ENCODE measurements at places on chromosomes 2 and 18.

DNA sequence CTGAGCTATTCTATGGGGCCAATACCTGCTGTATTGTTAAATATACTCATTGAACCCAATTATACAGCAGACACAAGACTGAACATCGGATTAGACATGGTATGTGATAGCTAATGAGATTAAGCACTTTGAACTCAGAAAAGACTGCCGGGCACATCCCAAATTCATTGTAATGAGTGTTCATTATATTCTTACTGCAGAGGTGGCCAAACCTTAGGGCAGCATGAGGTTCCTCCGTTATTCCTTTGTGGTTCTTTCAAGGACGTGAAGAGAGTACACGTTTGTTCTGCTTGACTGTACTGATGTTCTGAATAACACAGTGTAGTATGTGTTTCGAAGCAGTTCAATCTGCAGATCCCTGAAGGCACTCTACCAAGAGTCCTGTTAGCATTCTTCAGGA is 78.4 kb downstream of the KIF5C start:
- DNase-seq = no peak

GRCh38 chr18:23032030-23032582 is 99.0 kb downstream of the RBBP8 start:
- DNase-seq = peak; percentile 85

GRCh38 chr2:186031229-186031628 is 292.6 kb downstream of the FSIP2 start:
- no peak for DNase-seq

DNA sequence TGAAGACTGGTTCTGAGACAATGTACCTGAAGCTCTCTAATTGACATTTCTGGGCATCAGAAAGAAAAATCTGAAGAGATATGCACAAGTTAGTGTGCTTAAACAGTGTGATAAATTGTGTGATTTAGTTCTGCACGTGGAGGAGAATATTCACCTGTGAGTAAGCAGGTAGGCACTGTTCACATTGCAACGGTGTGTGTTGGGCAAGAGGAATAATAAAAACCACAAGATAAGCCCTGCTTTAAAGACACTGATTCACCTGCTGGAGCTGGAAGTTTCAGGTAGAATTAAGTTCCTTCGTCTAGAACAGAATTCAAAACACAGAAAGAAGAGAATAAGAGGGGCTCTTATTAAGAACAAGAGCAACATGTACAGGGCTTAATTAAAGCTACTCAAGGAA is 864.3 kb upstream of the SOX11 start:
- no peak for DNase-seq

DNA sequence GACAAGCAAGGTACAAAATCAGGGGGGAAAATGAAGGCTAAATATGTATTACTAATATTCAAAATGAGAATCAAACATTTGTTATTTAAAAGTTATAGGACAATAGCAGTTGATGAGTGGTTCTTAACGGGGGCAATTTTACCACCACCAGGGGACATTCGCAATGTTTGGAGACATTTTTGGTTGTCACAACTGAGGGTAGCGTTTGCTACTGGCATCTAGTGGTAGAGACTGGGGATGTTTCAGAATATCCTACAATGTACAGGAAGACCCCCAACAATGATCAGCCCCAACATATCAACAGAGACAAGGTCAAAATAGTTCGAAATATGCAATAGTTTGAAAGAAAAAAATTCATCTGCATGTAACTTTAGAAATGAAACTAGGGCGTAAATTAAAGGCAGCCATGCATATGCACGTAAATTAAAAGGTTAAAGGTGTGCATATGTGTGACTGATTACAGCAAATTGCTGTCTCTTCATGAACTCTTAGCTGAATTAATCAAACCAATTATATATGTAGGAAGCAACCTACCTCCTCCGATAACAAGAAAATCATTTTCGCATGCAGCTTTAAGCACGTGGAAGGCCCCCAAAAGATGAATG is 61.2 kb upstream of the CUL3 start:
- DNase-seq = peak; percentile 28

- peak; percentile 51 for DNase-seq
These were observed 57.3 kb upstream of the CREB1 start for GRCh38 chr2:207472343-207473048.

DNA sequence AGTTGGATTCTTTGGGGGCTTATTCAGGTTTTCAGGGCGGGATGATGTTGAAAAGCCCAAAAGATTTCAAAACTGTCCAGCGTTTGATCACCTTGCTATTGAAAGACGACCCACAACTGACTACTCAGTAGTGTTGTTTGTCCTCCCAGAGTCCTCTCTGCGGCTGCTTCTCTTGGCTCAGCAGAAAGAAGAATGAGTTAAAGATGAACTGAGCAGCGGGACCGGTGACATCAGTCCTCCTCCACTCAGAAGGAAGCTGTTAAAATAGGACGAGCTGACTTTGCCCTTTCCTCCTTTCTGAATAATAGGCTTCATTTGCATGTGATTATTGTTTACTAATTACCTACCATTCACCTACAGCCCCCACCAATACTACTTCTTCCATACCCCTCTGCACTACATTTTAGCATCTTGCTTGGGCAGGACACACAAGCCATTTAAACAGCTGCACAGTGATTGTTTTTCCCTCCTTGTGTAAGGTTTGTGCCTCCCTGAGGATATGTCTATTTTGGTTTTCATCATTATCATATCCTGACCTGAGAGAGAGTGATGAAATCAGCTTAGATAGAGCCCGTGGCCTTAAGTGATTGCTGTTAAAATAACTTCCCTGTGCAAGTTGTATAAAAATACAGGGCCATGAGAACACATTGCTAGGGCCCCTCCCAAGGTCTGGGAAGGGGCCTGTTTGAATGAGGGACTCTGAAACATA is 261.8 kb downstream of the FHOD3 start:
- DNase-seq = no peak

- no peak for DNase-seq
These were observed 143.0 kb downstream of the HNMT start for GRCh38 chr2:138107288-138107687.

DNA sequence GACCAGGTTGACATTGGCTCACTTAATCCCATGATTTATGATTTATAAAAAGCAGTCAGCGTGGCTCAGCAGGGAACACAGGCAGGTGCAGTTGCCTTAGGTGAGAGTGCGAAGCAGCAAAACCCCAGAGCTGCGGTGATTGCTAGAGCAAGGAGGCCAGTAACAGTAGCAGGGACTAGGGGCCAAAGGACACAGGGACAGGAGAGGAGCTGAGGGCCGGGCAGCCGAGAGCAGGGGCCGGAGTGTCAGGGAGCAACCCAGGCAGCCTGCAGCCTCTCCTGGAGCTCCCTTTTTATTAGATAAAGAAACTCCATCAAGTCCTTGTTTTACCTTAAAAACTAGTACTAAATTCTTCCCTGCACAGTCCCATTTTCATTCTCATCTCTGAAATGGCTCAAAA is 4.3 kb downstream of the MC2R start:
- DNase-seq = no peak

GRCh38 chr2:42110641-42111322 is 58.4 kb upstream of the EML4 start:
- DNase-seq = peak; percentile 41

DNA sequence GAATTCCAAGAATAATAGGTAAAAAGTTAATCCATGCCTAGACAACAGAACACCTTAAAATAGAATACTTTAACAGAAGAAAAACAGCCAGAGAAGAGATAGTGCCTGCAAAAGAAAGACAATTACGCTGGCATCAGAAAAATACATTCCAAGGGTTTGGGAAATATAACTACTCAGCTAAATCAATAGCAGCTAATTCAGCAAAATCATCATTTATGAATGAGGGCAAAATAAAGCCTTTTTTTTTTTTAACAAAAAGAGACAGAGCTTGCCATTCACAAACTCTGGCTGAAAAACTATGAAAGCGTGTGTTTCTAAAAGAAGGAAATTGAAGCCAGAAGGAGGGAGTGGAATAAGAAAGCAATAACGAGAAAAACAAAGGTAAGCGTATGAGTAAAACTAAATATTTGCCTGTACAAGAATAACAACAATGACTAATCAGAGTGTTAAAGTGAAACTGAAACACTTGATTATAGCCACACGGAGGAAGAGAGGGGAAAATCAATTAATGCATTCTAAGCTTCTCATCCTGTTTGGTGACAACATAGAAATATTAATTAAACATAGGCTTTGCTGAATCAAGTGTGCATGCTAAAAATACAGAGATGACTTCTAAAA is 90.2 kb downstream of the EHD3 start:
- DNase-seq = no peak

- DNase-seq = peak; percentile 1
These were observed 587.5 kb upstream of the DSEL start for GRCh38 chr18:68104036-68104435.

GRCh38 chr2:39632876-39633275 is 32.8 kb upstream of the TMEM178A start:
- peak; percentile 61 for DNase-seq

GRCh38 chr2:218839430-218839829 is 7.8 kb upstream of the PRKAG3 start:
- peak; percentile 78 for DNase-seq

DNA sequence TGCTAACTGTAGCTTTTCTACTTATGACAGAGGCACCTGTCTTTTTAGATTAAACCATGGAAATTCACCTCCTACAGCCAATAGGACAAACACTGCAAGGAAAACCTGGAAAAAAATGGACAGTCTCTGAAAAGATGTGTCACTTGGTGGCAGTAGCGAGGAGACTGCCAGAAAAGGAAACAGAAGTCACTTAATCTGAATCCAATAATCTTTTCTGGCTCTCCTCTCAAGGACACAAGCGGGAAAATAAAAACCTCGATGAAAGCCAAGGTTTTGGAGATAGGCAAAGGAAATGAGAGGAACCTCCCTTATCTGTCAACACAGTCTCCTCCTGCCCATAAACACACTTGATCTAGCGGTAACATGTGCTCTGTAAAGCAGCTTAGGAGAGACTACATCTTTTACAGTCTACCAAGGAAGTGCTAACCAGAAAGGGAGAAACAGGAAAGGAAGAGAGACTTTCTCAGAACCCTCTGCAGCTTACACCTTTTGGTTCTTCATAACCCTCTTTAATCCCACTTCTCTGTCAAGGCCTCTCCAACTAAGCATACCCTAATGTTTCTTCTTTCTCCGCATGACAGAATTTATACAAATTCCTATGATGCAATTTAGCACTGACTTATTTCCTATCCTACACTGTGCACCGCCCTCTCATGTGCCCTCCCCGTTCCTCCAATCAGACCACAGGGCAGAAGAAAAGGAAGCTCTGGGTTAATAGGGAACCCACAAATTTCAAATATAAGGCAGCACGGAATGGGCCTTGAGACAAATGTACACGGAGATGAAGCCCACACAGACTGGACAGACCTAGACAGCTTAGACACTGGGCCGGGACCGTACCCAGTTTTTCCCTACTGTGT is 52.8 kb downstream of the CLASP1 start:
- peak; percentile 60 for DNase-seq

DNA sequence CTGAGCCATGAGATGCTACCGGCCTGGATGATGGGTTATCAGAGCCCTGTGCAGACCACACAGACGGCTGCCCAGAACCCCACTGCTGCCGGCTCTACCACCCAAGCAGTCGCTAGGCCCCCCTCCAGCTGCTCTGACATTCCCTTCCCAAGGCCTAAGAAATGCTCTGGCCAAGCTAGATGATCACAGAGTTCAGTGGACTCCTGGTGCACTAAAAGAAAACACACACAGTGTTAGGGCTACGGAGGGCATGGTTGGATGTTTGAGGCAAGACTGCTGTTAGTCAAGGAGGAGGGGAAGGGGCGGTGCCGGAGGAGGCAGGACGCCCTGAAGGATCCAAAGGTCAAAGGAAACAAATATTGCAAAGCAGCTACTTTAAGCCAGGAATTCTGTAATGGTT is 174.5 kb downstream of the MYCN start:
- no peak for DNase-seq

DNA sequence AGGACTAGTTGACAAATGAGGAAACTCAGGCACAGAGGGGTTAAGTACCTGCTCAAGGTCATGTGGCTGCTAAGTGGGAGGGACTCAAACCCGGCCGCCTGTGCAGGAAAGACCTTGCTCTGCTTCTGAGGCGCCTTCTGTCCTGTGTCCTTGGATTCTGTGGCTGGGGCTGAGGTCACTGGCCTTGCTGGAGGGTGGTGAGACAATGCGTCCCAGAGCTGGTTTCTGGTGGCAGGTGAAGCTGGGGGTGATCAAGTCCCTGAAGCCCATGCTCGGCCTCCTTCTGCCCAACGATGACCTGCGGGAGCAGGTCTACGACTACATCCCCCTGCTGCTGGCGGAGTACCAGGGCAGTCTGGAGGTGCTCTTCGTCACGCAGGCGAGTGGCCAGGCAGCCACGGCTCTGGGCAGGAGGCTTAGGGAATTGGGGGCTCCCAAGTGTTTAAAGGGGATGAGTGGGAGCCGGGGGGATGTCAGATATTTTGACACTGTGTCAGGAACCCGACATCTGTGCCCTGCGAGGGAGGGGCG is 16.1 kb downstream of the MROH2A start:
- DNase-seq = no peak

- DNase-seq = no peak
These were observed 95.9 kb downstream of the NCOA1 start for GRCh38 chr2:24586955-24587354.

- peak; percentile 42 for DNase-seq
These were observed 16.8 kb upstream of the SRBD1 start for GRCh38 chr2:45627911-45628310.

DNA sequence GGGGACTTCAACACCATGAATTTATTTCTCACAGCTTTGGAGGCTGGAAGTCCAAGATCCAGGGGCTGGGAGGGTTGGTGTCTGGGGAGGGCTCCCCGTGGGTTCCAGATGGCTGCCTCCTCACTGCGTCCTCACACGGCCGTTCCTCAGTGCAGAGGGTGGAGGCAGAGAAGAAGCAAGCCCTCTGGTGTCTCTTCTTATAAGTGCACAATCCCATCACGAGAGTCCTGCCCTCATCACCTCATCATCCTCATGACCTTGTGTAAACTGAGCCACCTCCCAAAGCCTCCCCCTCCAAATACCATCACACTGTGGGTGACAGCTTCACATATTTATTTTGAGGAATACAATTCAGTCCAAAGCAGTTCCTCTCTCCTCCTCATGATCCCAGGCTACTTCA is 26.3 kb downstream of the TMEM163 start:
- no peak for DNase-seq

DNA sequence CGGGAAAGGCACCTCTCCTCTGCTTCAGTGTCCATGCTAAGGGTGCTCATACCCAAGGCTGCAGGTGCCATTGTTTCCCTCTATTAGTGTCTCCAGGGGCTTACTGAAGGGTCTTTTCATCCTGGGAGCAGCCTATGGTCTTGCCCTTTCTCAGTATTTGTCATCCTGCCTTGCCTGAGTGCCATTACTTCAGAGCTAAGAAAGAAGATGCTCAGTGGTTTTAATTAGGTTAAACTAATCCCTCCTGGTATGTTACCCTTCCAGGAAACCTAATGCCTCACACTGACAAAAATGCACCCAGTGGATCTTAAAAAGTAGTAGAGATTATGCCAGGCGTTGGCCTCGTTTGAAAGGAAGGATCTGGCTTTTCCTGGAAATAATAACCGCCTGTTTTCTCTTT is 151.4 kb downstream of the LRRTM1 start:
- DNase-seq = no peak

- DNase-seq = peak; percentile 61
These were observed 24.3 kb upstream of the VIT start for GRCh38 chr2:36672199-36672598.

- no peak for DNase-seq
These were observed 243.0 kb downstream of the SH3BP4 start for GRCh38 chr2:235194836-235195235.

GRCh38 chr2:15971351-15971750 is 31.0 kb downstream of the MYCN start:
- DNase-seq = no peak

GRCh38 chr2:134663451-134664450 is 55.0 kb downstream of the TMEM163 start:
- DNase-seq = no peak

- no peak for DNase-seq
These were observed 10.5 kb downstream of the ACVR2A start for GRCh38 chr2:147855316-147855715.

Measured in fibroblast of mammary gland (primary cell).